ENCODE measurements at places on chromosomes 6 and 20.

- DNase-seq, result no peak
Observed at GRCh38 chr6:90428514-90428913, 131.9 kb upstream of the BACH2 start.

GRCh38 chr20:15555913-15556312, 1017.3 kb downstream of the KIF16B start:
- no peak for DNase-seq

DNA sequence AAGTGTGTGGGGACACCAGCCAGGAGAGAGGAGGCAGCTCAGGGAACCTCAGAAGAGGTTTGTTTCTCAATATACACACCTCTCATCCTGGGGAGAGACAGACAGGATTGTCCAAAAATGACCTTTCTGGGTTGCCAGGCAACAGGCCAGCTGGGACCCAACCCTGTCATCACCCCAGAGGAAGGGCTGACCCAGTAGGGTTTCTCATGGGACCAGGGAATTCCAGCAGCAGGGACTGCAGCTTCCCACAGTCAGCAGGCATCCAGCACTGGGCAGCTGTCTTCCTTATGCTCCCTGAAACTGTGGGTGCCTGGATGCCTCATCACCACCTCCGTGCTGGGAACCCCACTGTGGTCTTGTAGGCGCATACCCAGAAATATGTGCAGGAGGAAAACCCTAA, 1.3 kb downstream of the C20orf202 start:
- DNase-seq, result no peak

- no peak for DNase-seq
Observed at GRCh38 chr6:106168097-106168888, 82.2 kb downstream of the PRDM1 start.

- no peak for DNase-seq
Observed at GRCh38 chr6:48641544-48641943, 530.5 kb upstream of the PTCHD4 start.

GRCh38 chr20:5070570-5070969, 49.2 kb downstream of the PCNA start:
- no peak for DNase-seq

- DNase-seq, result peak; percentile 59
Observed at GRCh38 chr20:675453-676314, at the start of gene SCRT2. SCRT2 (minus strand) TSS chr20:675802; CDS start chr20:675601, 201 bp downstream.

- DNase-seq, result no peak
Observed at GRCh38 chr6:120447605-120448004, 886.7 kb downstream of the TBC1D32 start.

- DNase-seq, result no peak
Observed at GRCh38 chr20:48930035-48930434, 8.5 kb downstream of the ARFGEF2 start.

- DNase-seq, result peak; percentile 7
Observed at GRCh38 chr20:44247586-44248409, 690 bp downstream of the GDAP1L1 start.

DNA sequence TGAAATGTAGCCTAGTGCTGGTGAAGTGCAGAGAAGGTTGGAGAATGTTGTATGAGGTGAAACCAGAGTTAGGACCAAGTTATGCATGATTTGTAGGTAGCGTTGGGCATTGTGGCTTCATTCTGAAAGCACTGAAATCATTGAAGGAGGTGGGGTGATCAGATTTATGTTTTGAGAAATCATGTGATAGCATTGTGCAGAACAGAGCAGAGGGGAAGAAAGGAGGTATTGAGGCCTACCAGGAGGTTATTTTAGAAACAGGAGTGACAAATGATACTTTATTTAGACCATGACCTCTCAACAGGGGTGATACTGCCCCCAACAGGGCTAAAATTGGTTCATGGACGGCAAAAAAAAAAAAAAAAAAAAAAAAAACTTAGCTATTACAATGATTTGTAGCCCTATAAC, 15.6 kb upstream of the HMGN3 start:
- DNase-seq, result peak; percentile 18

DNA sequence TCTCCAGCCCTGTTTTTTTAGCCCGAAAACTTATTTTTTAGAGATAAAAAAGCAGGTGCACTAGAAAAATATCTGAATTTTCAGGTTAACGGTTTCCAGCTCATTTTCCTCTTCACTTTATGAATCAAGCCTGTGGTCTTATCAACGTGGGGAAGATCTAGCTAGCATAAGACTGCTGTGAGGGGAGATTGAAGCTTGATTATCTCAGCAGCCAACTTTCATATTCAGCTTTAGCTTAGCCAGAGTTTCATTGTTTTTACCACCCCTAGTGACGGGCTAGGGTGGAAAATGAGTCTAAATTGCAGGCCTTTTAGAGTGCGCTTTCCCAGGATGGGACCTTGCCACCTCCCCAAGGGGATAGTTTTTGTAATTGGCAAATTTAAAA, 11.9 kb upstream of the RBM38 start:
- no peak for DNase-seq

DNA sequence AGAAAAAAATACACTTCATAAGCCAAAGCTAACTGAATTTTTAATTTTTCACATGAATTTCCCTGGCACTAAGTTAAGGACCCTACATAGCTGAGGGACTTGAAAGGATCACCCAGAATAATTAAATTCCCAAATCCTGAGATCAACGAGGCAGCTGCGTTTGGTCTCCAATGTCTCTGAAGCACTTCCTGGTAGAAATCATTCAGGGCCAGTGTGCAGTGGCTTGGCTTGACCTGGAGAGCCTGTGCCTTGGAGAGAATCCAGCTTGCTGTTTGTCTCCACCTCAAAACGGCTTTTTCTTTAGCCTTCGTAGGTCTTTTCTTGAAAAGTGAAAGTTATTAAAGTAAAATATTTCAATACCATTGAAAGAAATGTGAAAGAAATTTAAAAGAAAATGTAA, 92.4 kb downstream of the SMOC2 start:
- no peak for DNase-seq

- no peak for DNase-seq
Observed at GRCh38 chr6:142297996-142298753, 3.6 kb upstream of the ADGRG6 start.

DNA sequence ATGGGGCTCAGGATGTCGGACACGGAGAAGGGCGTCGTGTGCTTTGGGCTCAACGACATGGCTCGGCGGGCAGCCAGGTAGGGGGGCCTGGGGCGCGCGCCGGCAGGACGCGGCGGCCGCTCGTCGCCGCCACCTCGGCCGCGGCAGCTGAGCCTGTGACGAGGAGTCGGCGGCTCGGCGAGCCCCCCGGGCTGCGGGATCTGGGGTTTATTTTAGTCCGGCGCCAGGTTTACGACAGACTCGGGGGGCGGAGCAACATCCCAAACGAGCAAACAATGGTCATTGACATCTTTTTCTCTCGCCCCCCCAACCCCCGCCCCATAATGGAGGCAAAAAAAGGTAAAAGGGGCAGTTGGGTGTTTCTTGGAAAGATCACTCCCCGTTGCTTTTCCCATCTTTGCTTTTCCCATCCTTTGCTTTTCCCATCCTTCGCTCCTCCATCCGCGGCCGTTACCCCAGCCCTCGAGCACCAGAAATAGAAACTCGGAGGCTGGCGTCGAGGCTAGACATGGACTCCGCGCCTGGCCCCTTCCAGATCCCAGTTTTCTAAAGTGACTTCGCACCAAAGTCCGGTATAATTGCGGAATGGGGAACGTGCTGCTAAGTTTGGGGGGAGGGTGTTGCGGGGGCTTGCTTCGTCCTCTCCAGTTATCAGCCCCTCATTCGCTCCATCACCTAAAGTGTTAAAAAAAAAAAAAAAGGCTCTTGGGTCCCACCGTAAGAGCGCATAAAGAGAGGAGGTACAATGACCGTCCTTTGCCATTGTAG, at the start of gene NKX2-4:
TSS of gene NKX2-4 (minus strand) at position 186 of the 768 bp plus-strand sequence. CDS start at position 59, 127 bp downstream.
- DNase-seq, result no peak

- DNase-seq, result peak; percentile 33
Observed at GRCh38 chr20:43537921-43538877, 20.6 kb upstream of the SGK2 start.

GRCh38 chr20:12575352-12576095, 433.2 kb upstream of the SPTLC3 start:
- no peak for DNase-seq

- DNase-seq, result no peak
Observed at GRCh38 chr6:19478992-19479391, 358.2 kb upstream of the ID4 start.

DNA sequence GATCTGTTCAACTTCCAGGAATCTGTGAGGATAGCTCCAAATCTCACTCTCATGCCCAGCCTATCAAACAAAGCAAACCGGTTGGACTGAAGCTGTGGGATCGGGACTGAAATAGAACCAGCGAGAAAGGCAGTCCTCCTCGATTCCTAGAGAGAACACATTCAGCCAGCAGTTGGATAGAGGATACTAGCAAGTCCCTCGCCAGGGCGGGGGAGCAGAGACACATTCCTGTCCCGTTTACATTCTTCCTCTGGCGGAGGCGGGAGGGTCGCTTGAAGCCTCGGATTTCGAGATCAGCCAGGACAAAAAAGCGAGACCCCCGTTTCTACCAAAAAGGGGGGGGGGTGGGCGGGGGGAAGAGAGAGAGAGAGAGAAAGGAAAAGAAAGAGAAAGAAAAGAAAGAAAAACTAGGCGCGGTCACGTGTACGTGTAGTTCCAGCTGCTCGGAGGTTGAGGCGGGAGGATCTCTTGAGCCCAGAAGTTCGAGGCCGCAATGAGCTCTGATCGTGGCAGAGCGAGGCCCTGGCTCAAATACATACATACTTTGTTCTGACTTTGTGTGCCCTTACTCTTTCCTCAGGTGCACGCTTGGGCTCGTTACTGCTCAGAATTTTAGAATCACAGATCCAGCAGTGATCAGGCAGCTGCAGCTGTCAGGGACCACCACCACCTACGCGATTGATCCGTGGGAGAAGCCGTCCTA, 19.5 kb downstream of the ZNF311 start:
- DNase-seq, result peak; percentile 17

GRCh38 chr6:35599761-35600658, 87.3 kb upstream of the TULP1 start:
- no peak for DNase-seq

DNA sequence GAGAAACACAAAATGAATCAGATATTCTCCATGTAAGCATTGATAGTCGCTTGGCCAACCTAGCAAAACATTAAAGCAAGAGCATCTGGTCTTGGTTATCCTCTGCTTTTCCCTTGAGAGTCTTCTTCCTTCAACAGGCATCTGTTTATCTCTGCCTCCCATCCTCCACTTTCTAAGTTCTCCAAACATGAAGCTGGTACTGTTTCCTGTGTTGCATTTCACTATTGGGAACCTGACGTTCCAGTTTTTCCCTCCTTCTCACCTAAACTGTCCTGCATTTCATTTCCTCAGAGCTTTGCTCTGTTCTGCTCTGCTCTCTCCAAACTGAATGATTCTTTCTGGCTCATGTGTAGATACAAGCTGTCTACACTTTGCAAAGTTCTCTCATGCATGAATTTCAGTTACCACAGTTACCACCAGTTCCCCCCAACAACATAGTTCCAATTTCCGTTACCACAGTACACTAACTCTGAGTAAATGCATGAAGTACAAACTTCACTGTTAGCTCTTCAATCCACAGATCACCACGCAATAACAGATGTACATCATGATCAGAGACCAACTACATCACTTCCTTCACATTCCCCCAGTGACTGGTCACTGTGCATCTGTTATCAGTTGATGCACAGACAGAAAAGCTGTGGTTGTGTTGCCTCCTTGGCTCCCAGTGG, 86.7 kb upstream of the F13A1 start:
- no peak for DNase-seq

DNA sequence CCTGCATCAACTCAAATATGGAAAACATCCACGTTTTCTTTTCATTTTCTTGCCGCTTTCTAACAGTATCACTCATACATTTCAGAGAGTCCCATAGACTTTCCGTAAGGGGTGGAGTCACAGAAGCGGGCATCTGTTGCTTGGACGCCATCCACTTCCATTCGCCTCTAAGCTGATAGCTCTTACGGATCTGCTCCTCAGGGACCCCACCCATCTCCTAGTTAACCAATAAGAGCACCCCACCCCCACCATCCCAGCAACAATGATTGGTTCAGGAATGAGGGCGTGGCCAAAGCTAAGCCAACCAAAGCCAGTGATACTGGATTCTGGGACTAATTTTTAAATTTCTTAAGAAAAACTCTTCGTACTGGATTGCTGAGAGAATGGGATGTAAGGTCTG, 42.4 kb downstream of the SLC2A10 start:
- no peak for DNase-seq

DNA sequence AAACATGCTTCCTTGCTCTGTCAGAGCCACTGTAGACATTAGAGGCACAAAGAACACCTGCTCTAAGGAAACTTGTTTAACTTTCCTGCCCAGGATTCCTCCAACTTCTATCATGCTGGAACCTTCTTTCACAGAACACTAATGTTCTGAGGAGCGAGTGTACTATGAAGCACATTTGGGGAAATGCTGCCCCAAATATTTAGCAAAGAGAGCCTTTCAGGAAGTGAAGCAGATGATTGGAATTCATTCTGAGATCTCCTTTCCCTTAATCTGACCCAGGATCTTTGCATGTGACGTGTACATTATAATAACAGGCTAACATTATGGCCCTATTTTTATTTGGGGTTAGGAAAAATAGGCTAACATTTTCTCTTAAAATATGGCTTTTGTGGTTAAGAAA, 21.0 kb upstream of the FYN start:
- DNase-seq, result no peak

DNA sequence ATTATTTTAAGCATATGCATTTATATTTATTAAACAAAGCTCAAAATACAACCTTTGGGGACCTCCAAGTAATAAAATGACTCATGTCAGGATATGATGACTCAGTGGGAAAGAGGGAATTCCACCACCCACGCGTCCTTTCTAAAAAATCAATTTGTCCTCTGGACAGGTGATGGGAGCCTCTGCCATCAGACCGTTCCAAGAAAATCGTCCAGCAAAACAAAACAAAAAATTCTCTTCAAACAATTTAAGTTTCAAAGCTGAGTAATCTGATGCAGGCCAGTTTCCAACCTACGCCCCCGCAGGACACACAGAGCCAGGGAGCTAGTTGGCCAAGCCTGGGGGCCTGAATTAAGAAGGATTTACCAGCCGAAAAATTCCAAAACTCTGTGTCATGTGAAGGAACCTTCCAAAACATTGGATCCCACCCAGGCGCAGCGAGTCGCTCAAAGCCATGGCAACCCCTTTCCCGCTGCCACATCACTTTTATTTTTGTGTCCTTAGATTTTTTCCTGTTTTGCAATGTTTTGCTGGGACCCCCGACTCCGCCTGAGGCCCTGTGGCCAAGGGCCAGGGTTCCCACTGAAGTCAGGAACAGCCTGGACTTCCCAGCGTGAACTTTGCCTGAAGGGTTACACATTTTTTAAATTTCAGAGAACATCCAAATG, 95.3 kb downstream of the NFATC2 start:
- no peak for DNase-seq

DNA sequence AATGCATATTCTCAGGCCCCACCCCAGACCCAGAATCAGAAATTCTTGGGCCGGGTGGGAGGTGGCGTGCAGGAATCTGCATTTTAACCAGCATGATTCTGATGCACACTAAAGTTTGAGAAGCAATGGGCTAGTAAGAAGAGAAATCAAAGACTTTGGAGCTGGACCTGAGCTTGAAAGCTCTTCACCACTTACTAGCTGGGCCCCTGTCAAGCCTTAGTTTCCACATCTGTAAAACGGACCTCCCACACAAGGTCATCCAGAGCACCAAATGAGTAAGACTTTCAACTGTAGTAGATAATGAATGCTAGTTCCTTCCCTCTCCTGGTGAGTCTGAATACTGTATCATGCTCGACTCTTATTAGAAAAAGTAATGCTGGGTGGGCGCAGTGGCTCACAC, 87.0 kb downstream of the TBC1D7 start:
- no peak for DNase-seq

GRCh38 chr6:18022398-18023231, 35.2 kb upstream of the KIF13A start:
- no peak for DNase-seq

- no peak for DNase-seq
Observed at GRCh38 chr6:41878246-41878645, 16.9 kb downstream of the USP49 start.

All from CD4-positive, alpha-beta T cell treated with Interleukin-12 subunit alpha and Interleukin-12 subunit beta, for 1 hour (primary cell).